Astrocyte of the hippocampus (primary cell): ENCODE measurements at places on chromosomes 3 and 15.

DNA sequence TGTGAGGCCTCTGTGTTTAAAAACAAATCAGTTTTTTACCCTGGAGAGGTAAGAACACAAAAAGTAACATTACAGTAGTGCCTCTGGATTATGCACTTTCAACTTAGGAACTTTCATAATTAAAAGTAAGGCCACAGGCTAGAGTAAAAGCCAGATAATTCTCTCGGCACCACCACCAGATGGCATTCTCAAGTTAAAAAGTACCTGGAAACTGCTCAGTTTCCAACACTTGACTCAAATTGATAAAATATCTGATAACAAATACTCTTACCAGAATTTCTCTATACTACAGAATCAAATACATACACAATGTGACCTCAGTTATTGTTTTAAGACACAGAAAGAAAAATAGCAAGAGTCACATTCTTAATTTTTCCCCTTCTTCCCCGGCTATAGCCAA, 19.9 kb downstream of the SPICE1 start:
- peak; percentile 50 for DNase-seq

GRCh38 chr15:57683481-57683880, 23.0 kb upstream of the POLR2M start:
- no peak for DNase-seq

DNA sequence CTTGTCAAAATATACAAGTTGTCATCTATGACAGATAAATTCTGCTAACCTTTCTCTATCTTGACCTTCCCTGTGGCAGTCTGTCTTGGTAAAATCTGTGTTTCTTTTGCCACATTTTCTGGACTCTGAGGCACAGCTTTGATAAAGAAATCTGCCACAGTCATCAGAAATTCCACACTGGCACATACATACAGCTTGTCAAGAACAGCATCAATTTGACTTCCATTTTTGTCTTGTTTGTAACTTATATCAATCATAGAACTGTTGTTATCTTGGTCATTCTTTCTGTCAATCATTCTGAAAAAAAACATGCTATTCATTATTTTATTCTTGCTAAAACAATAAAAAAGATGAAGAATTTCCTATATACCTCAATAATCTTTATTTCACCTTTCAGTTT, 130.8 kb downstream of the VPS13C start:
- no peak for DNase-seq

GRCh38 chr15:80154336-80154735, 1.5 kb downstream of the FAH start:
- DNase-seq, result no peak

DNA sequence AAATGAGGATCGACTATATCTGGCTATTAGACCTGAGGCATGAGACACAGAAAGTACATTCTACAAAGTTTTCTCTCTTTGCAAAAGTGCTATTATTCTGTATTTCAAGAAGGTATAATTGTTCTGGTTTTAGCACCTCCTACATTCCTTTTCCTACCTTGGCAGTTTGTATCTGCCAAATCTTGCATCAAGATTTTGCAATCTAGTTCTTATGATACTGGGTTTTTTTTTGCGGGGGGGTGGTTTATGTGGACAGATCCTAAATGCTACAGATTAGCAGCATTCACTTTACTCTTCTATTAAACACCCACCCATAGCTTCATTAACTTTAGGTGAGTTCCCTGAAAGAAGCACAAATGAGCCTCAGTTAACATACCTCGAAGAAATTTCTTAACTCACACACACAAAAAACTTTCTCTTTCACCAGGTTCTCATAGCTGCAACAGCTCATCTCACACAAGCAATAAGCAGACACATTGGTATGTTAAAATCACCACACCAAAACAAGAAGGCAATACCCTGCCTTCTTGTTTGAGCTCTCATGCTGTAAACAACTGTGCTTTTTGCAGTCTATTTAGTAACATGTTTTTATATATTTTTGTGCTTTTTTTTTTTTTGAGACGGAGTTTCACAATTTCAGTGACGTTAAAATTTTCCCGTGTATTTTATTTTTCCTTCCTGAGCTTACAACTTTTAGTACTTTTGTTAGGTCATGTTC, 73.0 kb upstream of the VGLL4 start:
- no peak for DNase-seq

DNA sequence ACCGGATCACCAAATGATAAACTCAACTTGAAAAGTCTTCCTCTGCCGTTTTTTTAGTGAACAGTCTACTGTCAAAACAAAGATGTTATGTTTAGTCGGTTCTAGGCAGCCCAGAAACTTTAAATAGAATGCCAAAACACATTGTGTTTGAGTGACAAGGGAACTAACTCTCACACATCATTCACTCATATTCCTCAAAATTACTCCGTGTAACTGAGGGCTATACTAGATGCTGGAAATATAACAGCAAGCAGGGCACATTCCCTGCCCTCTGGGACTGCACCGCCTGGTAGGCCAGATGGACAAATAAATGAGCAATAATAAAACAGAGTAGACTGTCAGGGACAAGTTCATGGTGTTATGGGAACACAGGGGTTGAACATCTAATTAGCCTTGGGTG, 251.4 kb downstream of the MAGI1 start:
- no peak for DNase-seq

GRCh38 chr3:60053526-60054265, 1003.9 kb upstream of the CFAP20DC start:
- peak; percentile 58 for DNase-seq

DNA sequence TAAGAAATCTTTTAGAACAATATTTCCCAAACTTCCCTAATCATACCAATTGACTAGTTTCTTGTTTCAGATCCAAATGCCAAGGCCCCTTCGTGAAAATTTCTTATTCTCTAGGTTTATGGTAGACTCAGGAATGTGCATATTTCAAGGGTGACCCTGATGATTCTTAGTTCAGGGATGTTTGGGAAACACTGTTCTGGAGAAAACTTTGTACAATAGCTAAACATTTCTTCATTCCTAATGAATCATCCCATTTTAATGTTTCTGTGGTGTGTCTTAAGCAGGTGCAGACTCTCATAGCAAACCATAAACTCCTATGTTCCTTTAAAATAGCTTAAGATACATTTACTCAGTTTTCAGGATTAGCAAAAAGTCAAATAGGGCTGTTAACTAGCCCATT, 314.5 kb downstream of the TIGIT start:
- DNase-seq, result peak; percentile 81

GRCh38 chr15:78571382-78571781, 6.1 kb downstream of the CHRNA5 start:
- DNase-seq, result no peak

DNA sequence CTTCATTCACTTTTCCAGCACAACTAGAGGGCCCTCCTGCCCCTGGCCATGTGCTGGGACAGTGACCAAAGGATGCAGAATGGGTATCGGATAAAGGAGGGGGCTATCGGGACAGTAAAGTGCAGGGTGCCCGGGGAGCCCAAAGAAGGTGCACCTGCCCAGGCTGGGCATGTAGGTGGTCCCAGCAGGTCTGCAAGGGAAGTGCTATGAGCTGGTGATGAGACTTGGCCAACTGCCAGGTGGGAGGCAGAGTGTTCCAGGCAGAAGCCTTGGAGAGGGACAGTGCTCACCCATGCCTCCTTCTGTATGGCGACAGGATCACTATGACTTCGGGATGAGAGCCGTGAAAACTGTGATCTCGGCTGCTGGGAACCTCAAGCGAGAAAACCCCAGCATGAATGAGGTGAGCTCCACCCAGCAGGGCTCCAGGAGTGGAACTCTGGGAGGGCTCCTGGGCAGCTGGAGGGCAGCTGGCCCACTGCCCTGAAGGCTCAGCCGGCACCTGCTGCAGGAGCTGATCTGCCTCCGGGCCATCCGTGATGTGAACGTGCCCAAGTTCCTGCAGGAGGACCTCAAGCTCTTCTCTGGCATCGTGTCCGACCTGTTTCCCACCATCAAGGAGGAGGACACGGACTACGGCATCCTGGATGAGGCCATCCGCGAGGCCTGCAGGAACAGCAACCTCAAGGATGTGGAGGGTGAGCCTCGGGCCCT, 48.4 kb downstream of the DNAH1 start:
- DNase-seq, result no peak

GRCh38 chr3:115549071-115549470, 74.2 kb upstream of the GAP43 start:
- no peak for DNase-seq

DNA sequence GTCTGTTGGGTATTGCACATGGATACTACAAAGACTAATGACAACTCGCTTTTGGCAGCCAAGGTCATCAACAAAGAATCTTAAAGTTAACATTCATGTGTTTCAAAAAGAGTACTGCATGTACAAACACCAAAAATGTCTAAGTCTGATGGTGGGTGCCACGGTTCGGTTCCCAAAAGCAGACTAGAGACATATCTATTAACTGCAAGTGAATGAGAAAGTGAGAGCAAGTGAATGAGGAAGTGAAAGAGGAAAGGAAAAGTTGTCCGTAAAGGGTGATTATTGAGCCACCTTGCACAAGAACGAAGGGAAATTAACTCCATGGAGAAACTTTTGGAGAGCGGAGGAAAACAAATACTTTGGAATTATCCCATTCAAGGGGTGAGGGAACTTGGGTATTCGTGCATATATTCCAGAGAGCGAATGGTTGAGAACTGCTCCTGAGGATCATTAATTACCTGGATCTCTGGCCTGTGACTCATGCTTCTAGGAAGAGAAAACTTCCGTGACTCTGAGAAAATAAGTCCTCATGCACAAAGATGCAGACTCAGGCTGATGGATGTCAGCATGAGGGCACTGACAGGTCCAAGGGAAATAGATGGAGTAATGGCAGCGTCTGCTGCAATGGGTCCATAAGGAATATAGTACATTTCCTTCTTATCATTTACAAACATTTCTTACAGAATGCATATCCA, 336.5 kb upstream of the TGFBR2 start:
- DNase-seq, result no peak

- DNase-seq, result peak; percentile 56
Observed at GRCh38 chr3:72171463-72171881, 386.5 kb upstream of the PROK2 start.

DNA sequence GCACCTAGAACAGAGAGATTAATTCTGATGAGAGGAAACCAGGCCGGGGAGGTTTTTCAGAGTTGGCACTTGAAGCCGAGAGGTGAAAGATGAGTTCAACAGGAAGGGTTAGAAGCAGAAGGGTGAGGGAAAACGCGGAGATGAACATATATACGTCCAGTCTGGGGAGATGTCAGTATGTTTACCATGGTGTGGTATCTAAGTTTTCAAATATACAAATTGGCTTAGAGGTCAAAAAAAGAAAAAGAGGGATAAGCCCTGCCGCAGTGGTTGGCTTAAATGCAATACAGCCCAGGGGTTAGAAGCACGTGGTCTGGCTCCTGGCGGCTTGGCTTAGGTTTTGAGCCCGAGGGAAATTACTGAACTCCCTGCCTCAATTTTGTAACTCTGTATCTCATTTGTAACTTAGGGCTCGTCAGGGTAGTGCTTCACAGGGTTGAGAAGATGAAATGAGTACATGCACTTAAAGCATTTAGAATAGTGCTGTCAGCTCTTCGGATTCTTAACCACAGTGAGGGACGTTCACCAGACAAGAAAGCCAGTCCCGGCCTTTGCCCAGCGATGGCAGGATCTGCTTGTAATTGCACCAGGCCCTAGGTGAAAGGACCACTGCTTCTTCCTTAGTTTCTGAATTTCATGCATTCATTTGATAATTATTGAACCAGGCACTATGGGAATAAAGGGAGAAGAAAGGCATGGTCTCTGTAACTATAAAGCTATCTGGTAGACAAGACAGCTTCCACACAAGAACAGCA, 6.4 kb downstream of the HES1 start:
- no peak for DNase-seq

DNA sequence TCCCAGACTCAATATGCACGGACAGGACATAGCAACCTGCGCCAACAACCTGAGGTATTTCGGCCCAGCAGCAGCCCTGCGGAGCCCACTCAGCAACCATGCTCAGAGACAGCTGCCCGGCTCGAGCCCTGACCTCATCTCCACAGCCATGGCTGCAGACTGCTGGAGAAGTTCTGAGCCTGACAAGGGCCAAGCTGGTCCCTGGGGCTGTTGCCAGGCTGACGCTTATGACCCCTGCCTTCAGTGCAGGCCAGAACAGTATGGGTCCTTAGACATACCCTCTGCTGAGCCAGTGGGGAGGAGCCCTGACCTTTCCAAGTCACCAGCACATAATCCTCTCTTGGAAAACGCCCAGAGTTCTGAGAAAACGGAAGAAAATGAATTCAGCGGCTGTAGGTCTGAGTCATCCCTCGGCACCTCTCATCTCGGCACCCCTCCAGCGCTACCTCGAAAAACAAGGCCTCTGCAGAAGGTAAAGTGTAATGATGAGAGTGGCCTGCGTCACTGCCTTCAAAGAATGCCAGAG, 25.5 kb downstream of the TMEM41A start:
- DNase-seq, result peak; percentile 90

DNA sequence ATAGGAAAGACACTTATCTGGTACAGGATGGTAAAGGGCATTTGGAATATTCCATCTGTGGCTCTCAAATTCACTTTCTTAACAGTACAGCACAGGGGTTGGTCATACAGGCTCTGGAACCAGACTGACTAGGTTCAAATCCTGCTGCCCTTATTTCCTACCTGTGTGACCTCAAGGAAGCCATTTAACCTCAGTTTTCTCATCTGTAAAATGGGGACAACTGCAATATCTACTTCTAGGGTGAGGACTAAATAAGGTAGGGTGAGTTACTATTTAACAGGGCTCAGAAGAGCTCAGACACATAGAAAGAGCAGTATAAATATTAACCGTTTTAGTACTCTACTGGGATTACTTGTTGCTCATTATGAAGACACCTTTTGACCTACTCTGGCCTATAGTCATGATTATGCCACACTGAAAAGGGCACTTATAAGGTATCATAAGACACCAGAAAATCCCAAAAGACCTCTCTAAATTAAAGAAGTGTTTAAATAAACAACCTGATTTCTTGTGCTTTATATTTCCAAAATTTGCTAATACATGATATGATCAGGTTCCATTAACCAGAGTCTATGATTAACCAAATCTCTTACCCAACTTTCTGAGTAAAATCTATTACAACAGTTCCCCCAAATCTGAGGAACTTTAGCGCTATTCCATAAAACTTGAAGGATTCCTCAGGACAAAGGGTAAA, 6.5 kb downstream of the RFTN1 start:
- no peak for DNase-seq

DNA sequence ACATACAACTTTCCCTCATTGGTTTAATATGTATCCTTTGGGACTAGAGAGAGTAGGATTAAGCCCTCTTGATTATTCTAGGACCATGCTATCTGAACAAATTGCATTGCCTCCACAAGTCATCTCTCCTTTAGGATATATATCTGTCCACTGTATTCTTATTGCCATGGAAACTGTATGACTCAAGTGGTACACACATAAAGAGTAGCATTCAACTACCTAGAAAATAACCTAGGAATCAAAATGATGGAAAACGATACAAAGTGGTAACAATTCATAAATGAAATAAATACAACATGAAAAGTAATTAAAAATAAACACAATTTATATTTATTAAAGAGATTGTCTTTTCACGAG, 212.1 kb upstream of the P2RY1 start:
- no peak for DNase-seq

- no peak for DNase-seq
Observed at GRCh38 chr3:139894643-139894989, 40.4 kb upstream of the CLSTN2 start.

DNA sequence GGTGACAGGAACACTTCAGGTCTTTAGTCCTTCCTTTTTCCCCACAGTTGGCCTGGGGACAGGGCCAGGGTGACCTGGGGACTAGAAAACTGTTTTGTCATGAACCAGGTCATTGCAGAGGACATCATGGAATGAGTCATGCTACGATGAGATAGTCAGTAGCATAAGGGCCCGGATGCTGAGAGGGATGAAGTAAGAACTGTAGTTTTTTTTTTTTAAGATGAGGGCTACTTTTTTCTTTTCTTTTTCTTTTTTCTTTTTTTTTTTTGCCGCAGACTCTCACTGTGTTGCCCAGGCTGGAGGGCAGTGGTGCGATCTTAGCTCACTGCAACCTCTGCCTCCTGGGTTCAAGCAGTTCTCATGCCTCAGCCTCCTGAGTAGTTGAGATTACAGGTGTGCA, 8.0 kb downstream of the MAP2K5 start:
- DNase-seq, result no peak
